Stimulated activated CD4-positive, alpha-beta T cell treated with anti-CD3 and anti-CD28 coated beads, TNF-alpha, amount 100 ng/mL, for 4 hours (primary cell): ENCODE measurements at places on chromosomes 4 and X.

- no peak for DNase-seq
Measured at GRCh38 chr4:2078584-2078983, 19.5 kb downstream of the NAT8L start.

DNA sequence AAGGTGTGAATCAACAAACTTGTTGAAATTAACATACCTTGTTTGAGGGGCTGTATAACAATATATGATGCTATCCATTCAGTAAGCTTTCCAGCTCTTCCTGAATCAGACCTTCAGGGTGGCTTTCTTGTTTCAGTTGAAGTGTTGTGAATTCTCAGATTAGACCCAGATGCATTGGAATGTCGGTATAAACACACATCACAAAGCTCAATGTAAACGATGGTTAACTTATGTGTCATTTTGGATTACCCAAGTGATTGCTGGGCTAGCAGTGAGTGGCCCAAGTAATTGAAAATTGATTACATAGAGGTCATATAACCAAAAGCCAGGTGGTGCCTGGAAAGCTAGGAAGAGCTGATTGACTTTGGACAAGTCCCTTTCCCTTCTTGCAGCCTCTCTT, 115.0 kb downstream of the SHROOM4 start:
- DNase-seq, result no peak

GRCh38 chr4:98166025-98166730, 22.9 kb upstream of the STPG2 start:
- DNase-seq, result no peak

DNA sequence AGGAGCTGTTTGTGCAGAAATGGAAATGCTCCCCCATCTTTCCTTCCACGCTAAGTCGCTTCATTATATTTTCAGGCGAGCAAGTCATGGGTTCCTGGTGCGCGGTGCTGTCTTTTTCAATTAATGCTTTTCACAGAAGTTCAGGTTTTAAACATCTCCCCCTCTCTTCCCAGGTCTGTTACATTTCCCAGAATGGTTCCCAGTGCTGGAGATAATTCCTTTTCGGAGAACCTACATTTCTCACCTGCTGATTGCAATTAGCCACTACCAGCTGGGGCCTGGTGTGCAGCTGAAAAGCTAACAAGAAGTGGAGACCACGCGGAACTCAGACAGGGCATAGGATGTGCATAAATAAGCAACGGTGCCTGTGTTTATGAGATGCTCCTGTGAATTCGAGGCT, 217.8 kb downstream of the MID1IP1 start:
- no peak for DNase-seq

GRCh38 chrX:119512146-119512800, 44.0 kb downstream of the SLC25A5 start:
- DNase-seq, result no peak

DNA sequence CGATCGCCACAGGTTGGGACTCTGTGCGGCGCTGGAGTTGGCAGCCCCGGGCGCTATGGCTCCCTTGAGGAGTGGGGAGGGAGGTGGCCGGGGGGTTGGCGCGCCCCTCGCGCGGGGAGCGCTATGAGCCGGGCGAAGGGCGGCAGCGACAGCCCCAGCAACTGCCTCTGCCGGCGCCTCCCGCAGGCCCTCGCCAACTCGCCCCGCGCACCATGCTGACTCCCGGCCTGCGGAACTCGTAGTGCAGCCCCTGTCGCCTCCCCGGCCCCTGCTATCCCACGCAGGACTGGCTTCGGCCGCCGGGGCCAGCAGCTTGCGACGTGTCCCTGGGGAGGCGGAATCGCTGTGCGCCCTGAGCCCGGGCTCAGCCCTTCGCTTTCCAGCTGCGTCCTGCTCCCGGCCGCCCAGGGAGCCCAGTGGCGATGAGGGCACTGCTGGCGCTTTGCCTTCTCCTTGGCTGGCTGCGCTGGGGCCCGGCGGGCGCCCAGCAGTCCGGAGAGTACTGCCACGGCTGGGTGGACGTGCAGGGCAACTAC, 415 bp downstream of the SHISA3 start:
- no peak for DNase-seq

DNA sequence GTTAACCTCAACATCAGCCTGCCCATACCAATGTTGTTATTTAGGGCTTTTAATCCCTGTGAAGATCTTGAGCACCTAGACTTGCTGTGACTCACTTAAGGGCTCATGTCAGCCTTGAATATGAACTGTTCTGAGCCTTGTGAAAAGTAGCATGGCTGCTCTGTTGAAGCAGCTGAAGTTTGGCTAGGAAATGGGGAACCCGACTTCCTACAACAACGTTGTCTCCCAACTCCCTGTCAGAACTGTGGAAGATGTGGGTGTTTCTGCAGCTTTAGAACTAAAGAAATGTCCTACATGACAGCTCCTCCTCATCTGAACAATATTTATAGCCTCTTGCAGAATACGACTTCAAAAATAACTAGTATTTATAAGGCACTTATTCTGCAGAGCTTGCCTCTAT, 27.5 kb downstream of the STOX2 start:
- no peak for DNase-seq

DNA sequence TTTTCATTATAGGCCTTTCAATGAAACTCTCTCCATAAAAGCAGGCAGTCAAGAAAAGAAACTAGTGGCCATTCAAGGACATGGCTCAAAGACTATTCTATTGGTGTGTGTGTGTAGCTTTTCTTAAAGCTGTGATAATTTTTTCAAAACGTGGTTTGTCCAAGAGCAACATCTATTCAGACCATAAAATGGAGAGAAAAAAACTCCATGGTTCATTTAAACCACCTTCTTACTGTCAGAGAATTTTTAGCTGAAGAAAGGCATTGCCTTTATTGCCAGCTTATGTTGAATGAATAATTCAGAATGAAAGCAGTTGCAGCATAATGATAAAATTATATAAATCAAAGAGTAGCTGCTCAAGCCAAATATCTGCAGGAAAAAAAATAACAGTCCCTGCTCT, 325.5 kb downstream of the PCDH18 start:
- DNase-seq, result no peak

DNA sequence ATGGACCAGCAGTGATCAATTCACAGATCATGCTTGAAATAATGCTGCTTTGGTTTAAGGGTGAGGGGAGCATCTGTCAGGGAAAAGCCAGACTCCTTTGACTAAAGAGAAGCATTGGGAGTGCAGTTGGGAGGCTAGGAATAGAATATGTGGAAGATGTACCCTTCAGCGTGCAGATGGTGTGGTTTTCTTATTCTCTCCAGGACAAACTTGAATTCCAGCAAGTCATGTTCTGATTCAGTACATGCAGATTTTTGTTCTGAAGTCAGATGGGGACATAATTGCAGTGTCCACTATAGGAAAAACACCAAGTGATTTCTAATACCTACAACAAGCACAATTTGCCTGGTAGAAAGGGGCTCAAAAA, 99.0 kb upstream of the LIMCH1 start:
- DNase-seq, result no peak

- no peak for DNase-seq
Measured at GRCh38 chrX:155662282-155662681, 49.5 kb upstream of the TMLHE start.

- DNase-seq, result no peak
Measured at GRCh38 chr4:148441624-148441985, 609 bp downstream of the NR3C2 start.

GRCh38 chr4:6562931-6563901, 11.8 kb upstream of the MAN2B2 start:
- DNase-seq, result no peak

GRCh38 chr4:122293374-122294365, 85.1 kb upstream of the ADAD1 start:
- DNase-seq, result no peak

- no peak for DNase-seq
Measured at GRCh38 chrX:155048977-155049619, 21.8 kb downstream of the CMC4 start.

- DNase-seq, result no peak
Measured at GRCh38 chr4:139509727-139510410, 46.1 kb downstream of the SETD7 start.

DNA sequence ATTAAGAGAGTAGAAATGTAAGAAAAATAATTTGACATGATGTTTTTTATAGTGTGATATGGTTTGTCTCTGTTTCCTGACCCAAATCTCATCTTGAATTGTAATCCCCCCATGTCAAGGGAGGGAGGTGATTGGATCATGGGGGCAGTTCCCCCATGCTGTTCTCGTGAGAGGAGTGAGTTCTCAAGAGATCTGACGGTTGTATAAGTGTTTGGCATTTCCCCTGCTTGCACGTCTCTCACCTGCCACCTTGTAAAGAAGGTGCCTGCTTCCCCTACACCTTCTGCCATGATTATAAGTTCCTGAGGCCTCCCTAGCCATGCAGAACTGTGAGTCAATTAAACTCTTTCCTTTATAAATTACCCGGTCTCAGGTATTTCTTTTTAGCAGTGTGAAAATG, 34.8 kb upstream of the EXOC1L start:
- no peak for DNase-seq

- DNase-seq, result no peak
Measured at GRCh38 chrX:10549280-10549679, 71.1 kb downstream of the MID1 start.

DNA sequence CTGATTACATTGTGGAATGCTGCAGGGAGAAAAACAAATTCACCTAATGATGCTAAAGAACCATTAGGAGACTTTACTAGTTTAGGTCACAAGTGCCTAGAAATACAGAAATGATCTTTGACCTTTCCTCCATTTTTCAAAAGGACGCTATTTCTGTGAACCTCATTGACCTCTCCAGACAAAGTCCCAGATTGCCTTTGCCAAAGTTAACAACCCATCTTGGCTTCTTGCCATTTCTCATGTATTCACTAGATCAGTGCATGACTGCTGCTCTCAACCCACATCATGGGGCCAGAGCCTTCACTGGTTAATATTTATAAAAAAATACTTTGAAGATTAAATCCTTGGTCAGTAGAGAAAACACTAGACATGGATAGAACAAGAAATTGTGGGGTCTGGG, 19.9 kb upstream of the AR start:
- no peak for DNase-seq

DNA sequence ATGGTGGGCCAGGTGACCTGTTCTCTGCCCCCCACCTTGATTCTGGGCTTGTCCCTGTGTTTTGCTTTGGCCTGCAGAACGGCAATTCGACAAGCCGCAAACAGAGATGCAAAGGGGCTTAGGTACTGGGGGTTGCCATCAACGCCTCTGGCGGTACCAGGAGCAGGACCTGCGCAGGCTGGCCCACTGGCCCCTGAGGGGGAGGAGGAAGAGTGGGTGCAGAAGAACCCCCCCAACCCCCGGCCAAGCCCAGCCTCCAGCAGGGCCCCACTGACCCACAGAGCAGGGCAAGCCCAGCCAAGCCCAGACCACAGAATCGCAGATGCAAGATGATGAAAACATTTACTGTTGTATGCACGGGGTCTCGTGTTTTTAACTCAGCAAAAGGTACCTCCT, 89.4 kb downstream of the PPP2R2C start:
- DNase-seq, result no peak

- no peak for DNase-seq
Measured at GRCh38 chr4:53089936-53090729, 228.0 kb downstream of the RASL11B start.

DNA sequence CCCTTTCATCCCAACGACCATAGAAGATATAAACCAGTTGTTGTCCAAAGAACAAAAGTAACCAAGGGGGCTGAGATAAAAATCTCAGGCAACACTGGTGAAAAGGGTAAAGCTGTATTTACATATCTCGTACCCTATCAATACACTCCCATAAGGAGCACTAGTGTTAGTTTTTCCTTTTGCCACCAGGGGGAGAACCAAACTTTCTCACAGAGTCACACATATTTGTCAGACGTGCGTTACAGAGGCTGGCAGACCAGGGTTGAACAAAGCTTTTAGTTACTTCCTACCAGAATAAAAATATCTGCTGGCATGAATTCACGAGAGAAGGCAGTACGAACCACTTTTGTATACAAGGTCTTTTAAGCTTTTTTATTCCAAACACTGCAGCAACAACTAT, 88.3 kb downstream of the AMELX start:
- no peak for DNase-seq

- DNase-seq, result no peak
Measured at GRCh38 chr4:167868163-167868562, 224.2 kb upstream of the ANXA10 start.

- no peak for DNase-seq
Measured at GRCh38 chr4:126081336-126081735, 766.6 kb downstream of the FAT4 start.

DNA sequence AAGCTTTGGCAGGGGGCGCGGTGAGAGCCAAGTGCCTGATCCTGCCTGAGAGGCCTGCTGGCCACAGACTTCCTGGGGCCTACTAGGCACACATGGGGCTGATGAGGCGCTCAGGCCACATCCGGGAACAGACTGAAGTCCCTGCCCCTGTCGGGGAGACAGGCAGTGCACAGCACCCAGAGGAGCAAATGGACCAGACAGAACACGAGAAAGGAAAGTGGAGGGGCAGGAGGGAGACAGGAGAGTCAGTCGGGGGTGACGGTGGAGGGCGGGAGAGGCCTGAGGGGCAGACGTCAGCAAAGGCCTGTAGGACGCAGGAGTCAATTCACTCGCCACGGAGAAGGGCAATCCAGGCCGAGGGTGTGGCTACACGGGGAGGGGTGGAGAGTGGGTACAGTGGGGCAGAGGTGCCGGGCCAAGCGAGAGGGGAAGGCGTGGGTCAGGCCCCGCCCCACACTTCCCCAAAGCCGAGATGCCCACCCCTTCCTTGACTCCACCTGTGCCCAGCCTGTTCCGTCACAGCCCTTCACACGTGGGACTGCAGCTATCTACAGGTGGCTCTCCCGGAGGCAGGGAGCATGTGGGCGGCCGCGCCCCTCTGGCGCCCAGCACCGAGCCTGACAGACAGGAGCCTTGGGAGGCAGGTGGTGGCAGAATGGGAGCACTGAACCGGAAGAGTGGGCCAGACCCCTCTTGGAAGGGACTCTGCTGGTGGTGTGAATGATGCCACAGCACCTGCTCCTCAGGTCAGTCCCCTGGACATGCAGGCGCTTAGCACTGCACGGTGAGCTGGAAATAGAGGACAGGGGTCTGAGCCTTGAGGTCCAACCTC, 20.5 kb downstream of the NOP14 start:
- DNase-seq, result no peak

GRCh38 chr4:172514801-172515200, 653.8 kb upstream of the GALNT7 start:
- no peak for DNase-seq

GRCh38 chrX:37815366-37815765, 32.0 kb downstream of the DYNLT3 start:
- no peak for DNase-seq

DNA sequence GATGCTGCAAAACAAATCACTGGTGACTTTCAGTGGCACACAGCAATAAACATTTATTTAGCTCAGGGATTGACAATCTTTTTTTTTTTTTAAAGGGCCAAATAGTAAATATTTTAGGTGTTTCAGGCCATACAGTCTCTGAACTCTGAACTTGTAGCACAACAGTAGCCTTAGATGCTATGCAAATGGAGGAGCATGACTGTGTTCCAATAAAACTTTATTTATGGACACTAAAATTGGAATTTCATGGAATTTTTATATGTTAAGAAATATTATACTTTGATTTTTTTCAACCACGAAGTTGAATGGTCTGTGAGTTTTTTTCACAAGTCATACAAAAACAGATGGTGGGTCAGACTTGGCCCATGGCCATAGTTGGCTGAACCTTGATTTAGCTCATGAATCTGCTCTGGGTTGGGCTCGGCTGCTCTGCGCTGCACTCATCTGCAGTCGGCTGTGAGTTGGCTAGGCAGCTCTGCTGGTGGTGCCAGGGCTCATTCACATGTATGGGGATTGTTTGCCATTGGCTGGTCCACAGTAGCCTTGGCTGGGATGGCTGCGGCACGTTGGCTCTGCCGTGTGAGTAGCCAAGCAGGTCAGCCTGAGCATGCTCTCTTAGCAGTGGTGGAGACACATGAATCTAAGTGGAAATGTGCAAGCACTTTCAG, 231.7 kb upstream of the PGRMC2 start:
- DNase-seq, result no peak

- no peak for DNase-seq
Measured at GRCh38 chr4:76589872-76590797, 155.1 kb downstream of the SHROOM3 start.
